ENCODE measurements at places on chromosomes 11 and 22.

DNA sequence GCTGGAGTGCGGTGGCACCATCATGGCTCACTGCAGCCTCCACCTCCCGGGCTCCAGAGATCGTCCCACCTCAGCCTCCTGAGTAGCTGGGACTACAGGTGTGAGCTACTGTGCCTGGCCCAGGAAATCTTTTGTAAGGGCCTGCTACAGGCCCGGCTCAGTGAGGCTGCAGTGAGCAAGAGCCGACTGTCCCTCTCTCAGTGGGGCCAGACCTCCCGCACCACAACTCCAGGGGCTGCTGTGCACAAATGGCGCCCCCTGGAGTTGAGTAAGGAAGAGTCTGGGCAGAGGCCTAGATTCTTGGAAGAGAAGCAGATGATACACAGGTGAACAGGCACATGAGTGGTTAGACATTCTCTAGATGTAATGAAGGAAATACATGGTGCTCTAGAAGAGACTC, 7.0 kb downstream of the SERHL2 start:
- DNase-seq = no peak

- DNase-seq = no peak
Observed at GRCh38 chr22:22746963-22747933, 102.8 kb downstream of the GGTLC2 start.

GRCh38 chr11:126393143-126393542, 37.7 kb downstream of the ST3GAL4 start:
- no peak for DNase-seq

DNA sequence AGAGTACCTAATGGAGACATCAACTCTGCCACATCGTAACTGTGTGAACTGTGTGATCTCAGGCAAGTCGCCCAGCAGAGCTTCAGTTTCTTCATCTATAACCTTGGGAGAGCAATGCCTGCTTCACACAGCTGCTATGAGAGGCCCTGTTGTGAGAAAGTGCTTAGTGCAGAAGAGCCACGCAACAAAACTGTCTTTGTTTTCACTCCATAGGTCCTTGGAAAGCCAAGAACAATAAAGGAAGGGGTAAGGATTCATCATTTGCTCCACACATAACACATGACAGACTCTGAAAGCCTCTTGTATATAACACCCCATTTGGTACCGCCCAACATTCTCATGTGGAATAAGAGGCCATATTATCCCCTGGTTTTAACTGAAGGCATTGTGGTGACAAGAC, 231.9 kb upstream of the ISX start:
- no peak for DNase-seq

- no peak for DNase-seq
Observed at GRCh38 chr11:106218106-106218505, 140.6 kb downstream of the AASDHPPT start.
